NCI-H226 (cell line): ENCODE measurements at places on chromosomes 3 and 15.

DNA sequence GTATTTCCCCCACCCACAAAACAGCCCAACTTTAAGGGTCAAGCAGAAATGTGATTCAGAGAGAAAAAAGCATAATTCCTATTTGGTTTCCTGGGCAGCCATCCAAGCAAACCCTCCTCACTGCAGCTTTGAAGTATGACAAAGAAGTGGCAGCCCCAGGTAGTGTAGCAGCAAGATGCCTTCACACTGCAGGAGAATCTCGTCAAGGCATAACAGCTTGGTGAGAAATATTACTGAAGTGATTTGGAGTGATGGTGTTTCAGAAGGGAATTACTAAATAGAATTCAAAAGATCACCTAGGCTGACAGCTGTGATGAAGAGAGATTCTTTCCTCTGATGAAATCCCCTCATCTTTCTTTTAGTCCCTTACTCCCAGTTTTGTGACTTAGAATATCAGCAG is 173.9 kb downstream of the PYDC2 start:
- DNase-seq, result no peak

DNA sequence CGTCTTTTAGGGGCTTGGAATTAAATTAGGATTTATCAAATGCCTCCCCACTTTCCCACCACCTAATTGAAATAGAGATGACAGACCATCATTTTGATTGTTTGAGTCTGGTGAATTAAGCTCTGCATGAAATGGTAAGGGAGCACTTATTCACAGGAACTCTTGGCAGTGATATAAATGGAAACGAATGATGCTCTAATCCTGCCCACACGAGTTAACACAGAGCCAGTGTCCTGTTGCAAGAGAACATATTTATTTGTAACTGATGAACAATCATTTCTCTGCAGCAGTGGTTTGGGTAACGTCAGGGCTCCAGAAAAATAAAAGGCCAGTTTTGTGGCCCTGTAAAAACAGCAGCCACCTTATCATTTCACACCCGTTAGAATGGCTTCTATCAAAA is 163.3 kb downstream of the FEZF2 start:
- no peak for DNase-seq

- peak; percentile 62 for DNase-seq
Measured at GRCh38 chr3:177026505-177027277, 170.6 kb downstream of the TBL1XR1 start.

DNA sequence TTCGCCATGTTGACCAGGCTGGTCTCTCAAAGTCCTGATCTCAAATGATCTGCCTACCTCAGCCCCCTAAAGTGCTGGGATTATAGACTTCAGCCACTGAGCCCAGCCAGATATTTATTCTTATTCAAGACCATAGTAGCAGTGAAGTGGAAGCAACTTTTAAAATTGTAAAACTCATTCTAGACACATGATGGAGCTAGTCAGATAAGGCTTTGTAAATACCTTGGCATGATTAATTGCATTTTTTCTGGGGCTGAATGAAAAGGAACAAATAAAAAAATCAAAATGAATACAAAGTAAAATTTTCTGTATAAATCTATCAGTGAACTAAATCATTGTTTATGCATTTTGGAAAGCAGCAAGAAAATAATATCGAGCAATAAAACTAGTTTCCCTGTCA is 4.1 kb upstream of the MYO1E start:
- peak; percentile 47 for DNase-seq

DNA sequence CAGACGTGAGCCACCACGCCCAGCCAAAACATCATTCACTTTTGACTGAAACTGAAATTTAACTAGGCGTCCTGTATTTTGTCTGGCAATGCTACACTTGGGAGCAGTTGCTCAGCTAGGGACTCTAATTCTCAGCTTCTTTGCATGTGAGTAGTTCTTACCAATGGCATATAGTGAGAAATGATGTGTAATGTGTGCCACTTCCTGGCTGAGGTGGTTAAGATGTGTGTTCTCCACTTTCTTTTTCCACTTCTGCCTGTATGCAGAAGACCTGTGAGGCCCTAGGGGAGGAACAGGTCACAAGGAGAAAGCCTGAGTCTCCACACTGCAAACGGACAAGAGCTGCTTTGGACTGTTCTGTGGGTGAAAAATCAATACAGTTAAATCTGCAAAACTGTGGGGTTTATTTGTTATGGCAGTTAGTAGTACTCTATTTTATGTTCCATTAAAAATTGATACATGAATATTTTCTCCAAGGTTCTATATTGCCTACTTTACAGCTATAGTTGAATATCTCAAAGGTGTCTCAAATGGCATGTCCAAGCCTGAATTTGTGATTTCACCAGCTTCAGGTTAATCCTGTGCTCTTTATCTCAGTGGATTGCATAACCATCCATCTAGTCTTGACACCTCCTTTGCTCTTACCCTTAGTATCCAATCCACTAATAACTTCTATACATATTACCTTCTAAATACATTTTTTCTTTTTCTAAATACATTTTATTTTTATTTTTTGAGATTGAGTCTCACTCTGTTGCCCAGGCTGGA is 59.3 kb downstream of the NR1D2 start:
- no peak for DNase-seq

GRCh38 chr3:155519078-155519477 is 225.6 kb upstream of the STRIT1 start:
- DNase-seq, result no peak

DNA sequence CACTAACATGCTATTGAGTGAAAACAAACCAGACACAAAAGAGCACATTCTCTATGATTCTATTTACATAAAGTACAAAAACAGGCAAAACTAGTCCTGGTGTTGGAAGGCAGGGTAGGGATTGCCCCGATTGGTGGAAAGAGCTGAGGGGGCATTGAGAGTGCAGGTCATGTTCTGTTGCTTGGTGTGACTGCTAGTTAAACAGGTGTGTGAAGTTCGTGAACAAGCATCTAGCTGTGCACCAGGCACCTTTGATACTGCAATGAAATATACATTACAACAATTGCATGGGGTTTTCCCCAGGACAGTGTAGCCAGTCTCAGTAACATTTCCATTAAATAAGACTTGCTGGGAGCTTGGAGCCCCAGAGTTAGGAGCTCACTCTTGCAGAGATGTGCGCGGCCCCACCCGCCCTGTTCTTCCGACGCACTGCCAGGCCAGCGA is 26.3 kb upstream of the THRB start:
- DNase-seq, result no peak

- DNase-seq, result no peak
Measured at GRCh38 chr15:32941823-32942222, 224.0 kb downstream of the GREM1 start.
